ENCODE measurements at places on chromosomes 3 and 15.

GRCh38 chr3:100047455-100048141 lies 66.7 kb downstream of the FILIP1L start:
- peak; percentile 87 for DNase-seq

GRCh38 chr3:153621953-153622352 lies 459.9 kb downstream of the RAP2B start:
- no peak for DNase-seq

GRCh38 chr3:98325055-98325454 lies 28.6 kb upstream of the OR5K4 start:
- no peak for DNase-seq

DNA sequence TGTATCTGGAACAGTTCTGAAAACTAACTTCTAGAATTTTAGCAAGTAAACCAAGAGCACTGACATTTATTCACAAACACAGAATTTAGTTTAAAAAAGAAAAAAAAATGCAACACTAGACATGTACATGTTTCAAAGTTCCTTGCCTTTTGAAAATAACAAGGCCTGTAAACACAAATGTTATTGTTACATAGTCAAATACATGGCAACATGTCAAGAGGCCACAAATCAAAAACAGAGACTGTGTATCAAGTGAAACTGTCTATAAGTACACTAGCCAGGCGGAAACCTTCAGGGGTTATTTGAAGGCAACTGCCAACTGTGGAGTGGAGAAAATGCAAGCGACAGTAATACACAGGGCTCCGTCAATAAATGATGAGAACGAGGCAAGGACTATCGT lies 547.6 kb downstream of the FOXP1 start:
- DNase-seq = no peak

GRCh38 chr3:33575311-33575710 lies 135.1 kb upstream of the UBP1 start:
- DNase-seq = no peak

GRCh38 chr15:75149867-75150709 lies 51.6 kb upstream of the C15orf39 start:
- no peak for DNase-seq

DNA sequence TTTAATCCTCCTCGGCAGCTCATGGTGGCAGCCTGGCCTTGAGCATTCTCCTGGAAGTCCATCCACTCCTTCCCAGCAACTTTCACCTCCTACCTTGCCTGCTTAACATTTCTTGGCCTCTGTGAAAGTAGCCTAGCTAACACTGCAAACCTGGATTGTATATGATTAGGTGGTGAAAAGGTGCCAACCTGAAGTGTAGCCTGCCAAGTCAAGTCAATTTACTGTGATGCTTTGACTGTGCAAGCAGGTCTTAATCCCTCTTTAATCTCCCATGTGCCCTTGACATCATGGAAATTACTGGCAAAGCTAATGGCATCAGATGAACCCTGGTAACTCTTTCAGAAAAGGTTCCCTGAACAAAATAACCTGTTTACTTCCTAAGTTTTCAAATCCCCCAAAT lies 169.7 kb upstream of the NR2F2 start:
- DNase-seq = no peak

- DNase-seq = peak; percentile 16
These were observed 234.5 kb upstream of the ICE2 start for GRCh38 chr15:60713119-60714084.

DNA sequence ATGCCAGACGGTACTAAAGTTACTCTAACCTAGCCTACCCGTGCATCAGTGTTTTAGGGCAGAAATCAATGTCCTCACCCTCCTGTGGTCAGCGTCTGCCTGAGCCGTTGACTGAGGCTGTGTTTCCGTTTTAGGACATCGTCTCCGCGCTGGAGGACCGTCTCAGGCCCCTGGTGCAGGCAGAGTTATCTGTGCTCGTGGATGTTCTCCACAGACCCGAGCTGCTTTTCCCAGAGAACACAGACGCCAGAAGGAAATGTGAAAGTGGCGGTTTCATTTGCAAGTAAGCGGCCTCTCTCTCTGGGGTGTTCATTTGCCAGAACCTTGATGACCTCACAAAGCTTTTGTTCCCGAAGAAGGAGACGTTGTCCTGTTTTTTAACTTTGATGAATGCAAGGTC lies 217.0 kb downstream of the ITPR1 start:
- no peak for DNase-seq

DNA sequence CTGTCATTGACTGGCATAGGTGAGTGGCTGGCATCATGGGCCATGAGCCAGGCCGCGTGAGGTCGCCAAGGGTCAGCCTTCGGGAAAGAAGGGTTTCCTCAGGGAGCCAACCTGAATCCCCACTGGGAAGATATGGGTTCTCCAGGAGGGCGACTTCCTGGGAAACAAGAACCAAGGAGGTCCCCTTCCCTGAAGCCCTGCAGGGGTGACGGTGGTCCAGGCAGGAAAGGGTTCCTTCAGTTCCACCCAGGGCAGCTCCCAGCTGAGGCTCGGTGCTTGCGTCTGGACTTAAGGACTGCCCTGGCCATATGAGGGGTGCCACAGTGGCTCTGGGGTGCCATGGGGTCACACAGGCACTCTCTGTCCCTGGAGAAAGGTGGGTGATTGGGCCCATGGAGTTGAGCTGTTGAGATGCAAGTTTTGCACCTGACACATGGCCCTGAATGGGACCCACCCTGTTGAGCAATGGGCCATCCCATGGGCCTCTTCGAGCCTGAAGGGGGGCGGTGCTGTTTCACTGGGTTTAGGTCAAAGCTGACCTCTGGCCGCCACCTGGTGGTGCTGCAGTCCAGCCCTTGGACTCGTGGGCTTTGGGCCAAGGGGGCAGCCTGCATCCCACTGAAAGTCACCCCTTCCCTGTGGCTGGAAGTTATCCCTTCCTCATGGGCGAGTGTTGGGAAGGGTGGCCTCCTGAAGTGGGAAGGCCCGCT lies 228.1 kb downstream of the SNRPN start:
- no peak for DNase-seq

DNA sequence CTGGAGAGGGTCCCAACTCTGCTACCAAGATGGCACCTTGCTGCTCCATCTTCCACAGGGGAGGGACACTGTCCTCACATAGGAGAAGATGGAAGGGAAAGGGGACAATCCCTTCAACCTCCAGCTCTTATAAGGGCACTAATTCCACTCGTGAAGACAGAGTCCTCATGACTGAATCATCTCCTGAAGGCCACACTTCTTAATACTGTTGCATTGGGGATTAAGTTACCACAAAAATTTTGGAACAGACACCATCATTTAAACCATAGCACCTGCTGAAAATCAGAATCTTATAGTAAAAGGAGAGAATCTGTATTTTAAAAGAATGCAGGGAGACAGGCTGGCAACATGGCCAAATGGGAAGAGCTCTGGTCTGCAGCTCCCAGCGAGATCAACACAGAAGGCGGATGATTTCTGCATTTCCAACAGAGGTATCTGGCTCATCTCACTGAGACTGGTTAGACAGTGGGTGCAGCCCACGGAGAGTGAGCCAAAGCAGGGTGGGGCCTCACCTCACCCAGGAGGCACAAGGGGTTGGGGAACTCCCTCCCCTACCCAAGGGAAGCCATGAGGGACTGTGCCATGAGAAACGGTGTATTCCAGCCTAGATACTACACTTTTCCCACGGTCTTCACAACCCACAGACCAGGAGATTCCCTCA lies 69.4 kb upstream of the LIPC start:
- no peak for DNase-seq

GRCh38 chr15:40593165-40593564 lies 884 bp upstream of the KNL1 start:
- no peak for DNase-seq

DNA sequence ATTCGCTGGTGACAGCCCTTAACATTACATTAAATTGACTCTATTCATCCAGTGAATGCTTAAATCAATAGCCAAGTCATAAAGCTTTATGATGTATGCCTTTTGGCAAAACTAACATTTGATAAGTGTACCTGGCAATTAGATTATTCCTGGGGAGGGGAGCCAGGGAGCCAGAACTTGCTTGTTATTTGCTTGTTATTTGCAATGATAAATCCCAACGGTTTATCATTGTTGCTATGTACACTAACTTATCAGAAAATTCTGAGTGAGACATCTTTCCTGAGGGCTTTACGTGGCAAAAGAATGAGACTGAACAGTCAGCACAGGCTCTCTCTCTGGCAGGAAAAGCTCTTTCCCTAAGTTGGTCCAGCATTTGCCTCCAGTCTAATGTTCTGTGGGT lies 35.8 kb upstream of the FBN1 start:
- no peak for DNase-seq

- DNase-seq = no peak
These were observed 240.1 kb upstream of the ZNF385D start for GRCh38 chr3:21991061-21991460.

GRCh38 chr3:196883361-196883760 lies 15.6 kb downstream of the SENP5 start:
- no peak for DNase-seq

DNA sequence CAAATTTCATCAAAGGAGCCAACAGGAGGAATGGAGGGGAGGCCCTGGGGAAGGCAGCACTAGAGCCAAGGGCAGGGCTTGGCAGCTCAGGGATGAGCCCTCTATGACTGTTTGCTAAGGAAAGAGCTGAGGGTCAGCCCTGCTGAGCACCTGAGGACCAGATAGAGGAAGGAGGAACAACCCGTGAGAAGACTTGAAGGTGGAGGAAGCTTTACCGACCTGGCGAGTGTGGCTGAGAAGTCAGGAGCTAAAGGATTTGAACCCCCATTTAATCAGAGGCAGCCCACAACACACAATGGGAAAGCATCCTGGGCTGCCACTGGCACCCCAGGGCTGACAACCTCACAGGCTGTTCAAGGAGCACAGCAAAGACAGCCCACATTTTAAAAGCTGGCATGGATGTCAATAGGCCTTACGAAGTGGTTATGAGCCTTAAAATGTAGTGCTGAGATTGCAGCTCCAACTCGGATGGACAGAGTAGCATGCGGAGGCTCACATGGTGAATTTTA lies 20.7 kb upstream of the LRRC2 start:
- DNase-seq = no peak

- DNase-seq = peak; percentile 39
These were observed 5.1 kb downstream of the LSAMP start for GRCh38 chr3:116440196-116440595.

DNA sequence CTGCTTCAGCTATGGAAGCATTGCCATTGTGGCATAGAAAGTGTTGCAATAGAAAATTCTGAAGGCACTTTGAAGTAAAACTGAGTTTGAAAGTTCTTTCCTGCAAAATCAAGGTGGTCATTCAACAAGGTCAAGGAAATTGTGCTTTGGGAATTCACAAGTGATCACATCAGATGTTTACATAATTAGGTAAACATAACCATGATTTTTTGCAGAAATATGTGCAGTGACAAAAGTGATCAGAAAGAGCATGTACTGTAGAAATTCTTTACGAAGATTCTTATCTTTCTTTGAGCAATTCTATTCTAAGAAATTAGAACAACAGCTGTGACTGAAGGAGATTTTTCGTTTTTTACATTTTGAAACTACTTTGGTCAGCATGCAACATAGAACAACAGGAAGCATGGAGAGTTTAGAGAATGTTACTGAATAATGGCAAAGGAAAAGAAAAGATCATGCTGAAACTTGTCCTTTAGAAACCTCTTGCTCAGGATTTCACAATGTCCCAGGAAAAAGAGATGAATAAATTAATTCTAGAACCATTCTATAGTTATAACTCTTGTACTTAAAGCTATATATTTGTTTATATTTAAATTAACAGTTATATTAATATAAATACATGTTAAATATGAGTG lies 643.4 kb upstream of the ARPP21 start:
- no peak for DNase-seq

DNA sequence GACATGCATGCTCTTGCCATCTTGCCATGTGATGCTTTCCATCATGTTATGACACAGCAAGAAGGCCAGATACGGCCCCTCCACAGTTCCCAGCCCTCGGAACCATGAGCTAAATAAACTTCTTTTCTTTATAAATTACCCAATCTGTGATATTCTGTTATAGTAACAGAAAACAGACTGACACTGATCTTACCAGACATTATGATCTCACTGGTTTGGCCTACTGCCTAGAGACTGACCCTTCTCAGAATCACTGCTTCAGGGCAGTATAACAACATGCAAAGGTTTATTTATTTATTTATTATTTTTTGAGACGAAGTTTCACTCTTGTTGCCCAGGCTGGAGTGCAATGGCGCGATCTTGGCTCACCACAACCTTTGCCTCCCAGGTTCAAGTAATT lies 14.0 kb downstream of the ZNF619 start:
- no peak for DNase-seq

DNA sequence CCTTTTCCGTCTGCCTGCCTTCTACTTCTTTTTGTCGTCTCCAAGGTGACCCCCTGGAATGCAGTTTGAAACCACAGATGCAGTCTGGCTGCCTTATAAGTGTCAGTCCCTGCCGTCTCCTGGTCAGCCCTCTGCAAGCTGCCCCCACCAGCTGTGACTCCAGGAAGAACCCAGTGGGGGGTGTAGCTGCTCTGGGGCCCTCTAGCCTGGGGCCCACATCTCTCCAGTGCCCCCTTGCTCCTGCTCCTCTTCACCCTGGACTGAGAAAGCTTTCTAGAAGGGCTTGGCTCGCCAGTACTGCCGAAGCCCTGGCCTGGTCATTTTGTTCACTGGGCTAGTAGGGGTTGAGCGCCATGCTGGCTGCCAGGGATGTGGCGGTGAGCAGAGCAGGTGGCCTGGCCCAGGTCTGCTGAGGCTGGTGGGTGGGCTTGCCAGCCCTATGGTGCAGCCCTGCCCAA lies 21.3 kb downstream of the SYNM start:
- DNase-seq = no peak

DNA sequence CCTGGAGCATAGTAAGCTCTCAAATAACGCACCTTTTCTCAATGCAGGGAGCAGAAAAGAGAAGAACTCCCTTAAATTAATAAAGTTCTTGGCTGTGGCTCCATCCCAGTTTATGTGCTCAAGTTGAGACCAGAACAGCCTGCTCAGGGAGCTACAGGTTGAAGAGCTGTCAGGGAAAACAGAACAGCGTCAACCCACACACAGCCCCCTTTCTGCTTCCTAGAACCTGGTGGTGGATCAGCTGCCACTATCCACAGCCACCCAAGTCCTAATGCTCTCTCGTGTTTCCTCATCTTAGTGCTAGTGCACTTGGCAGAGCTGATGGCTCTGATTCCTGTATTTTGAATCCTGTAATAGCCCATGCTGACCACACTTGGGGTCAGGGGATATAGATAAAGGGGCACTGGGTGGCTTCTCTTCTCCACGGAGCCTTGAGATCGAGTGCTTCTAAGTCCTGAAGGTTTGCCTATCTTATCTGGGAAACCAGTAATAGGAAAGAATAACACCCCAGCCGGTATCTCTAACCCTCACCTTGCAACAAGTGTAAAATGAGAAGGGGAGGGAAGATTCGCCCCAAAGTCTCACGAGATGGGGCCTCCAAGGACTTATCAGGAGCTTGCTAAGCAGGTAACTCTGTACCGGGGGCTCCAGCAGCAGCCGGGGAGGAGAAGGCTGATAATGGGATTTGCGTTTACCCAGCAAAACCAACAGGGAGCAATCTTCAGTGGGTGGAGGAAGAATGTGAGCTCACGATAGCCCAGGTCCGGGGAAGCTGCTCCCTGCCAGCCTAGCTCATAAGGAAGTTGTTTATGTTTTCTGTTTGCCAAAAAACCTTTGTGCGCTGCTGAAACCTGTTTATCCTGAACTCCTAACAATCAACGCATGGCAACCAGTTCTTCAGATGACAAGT lies 136.2 kb upstream of the ICE2 start:
- no peak for DNase-seq
